ENCODE measurements at places on chromosomes 11 and 22.

DNA sequence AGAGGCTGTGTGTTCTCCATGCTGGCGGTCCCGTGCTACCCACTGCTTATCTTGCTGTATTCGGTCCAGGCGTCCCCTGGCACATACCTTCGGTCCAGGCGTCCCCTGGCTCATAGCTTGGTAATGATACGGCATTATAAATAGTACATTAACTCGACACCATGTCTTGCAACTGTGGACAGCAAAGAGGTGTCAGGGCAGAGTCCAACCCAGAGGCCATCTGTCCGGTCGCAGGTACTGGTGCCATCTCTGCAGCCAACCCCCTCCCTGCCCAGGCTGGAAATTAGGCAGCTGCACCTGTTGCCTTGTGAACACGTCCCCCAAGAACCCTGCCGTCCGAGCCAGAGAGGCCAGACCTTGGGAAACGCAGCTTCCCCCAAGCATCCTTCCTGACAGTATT lies 634.3 kb downstream of the BRD1 start:
- H3K4me3 ChIP-seq: no peak overlapping the region
- no peak for DNase-seq
- H3K27ac ChIP-seq: no peak overlapping the region
- H3K27me3 ChIP-seq: peaks cover 47% of the 10 kb centered on the region

DNA sequence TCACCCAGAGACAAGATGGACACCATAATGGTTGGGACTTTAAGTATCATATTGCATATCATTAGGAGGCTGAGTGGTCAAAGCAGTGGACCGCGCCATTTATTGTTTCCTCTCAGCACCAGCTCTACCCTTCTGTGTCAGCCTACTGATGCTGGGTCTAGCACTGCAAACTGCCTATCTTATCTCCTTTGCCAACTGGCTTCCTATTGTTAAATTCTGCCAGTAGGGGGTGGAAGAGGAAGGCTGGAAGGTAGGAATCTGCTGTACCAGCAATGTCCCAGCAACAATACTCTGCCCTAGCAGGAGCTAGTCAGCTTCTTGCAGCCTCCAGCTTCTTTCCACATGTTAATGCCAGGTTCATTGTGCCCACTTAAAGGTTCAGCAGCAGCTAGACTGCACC lies 367.1 kb upstream of the PDGFD start:
- no peaks in the 10 kb centered on the region for H3K27me3 ChIP-seq
- H3K36me3 ChIP-seq: peaks cover 5% of the 10 kb centered on the region
- no peak overlapping the region for H3K27ac ChIP-seq
- no peaks in the 10 kb centered on the region for H3K4me1 ChIP-seq

- no peaks in the 10 kb centered on the region for H3K27me3 ChIP-seq
- peak overlapping the region; percentile 94 for H3K4me3 ChIP-seq
Measured at GRCh38 chr22:49962012-49962750, 1.6 kb downstream of the PIM3 start.

DNA sequence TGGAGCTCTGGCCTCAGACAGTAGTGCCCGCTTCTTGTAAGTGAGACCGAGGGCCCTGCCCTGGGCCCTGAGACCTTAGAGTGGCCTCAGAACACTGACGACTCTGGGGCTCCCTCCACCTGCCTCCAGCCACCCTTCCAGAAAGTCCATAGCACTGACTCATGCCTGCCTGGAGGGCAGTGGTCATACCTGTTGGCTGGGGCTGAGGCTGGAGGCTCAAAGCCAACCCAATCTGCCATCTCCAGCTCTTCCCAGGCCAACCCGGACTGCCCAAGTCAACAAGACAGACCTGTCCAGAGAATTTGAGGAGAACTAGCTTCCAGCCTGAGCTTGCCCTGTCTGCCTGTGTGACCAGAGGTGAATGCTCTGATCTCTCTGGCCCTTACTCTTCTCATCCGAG lies 66.9 kb upstream of the TTLL12 start:
- peaks cover 13% of the 10 kb centered on the region for H3K27me3 ChIP-seq
- H3K4me1 ChIP-seq: peaks cover 15% of the 10 kb centered on the region
- H3K36me3 ChIP-seq: no peaks in the 10 kb centered on the region
- no peak overlapping the region for H3K4me3 ChIP-seq

GRCh38 chr22:40401532-40401931 lies 31.1 kb downstream of the SGSM3 start:
- H3K36me3 ChIP-seq: peaks cover 14% of the 10 kb centered on the region
- H3K4me1 ChIP-seq: peaks cover 58% of the 10 kb centered on the region
- peak overlapping the region; percentile 78 for H3K27ac ChIP-seq
- peak overlapping the region; percentile 79 for H3K4me3 ChIP-seq

- H3K36me3 ChIP-seq: no peaks in the 10 kb centered on the region
- H3K27ac ChIP-seq: no peak overlapping the region
- H3K4me1 ChIP-seq: peaks cover 6% of the 10 kb centered on the region
- H3K27me3 ChIP-seq: peaks cover 9% of the 10 kb centered on the region
Measured at GRCh38 chr22:17172029-17172833, 13.2 kb upstream of the HDHD5 start.

Data from central memory CD8-positive, alpha-beta T cell (primary cell).